ENCODE measurements at places on chromosomes 3 and 15. TPM values are rescaled to one million over a fixed set of nuclear protein-coding genes. Genes with fewer than 3 reads are reported as not detected.

- peak; percentile 3 for DNase-seq
Observed at GRCh38 chr3:88059380-88060170, 520 bp downstream of the ZNF654 start.

GRCh38 chr15:36422631-36423030 lies 156.8 kb upstream of the CDIN1 start:
- no peak for DNase-seq

- DNase-seq = no peak
Observed at GRCh38 chr3:39639344-39640236, 169.8 kb upstream of the MYRIP start.

DNA sequence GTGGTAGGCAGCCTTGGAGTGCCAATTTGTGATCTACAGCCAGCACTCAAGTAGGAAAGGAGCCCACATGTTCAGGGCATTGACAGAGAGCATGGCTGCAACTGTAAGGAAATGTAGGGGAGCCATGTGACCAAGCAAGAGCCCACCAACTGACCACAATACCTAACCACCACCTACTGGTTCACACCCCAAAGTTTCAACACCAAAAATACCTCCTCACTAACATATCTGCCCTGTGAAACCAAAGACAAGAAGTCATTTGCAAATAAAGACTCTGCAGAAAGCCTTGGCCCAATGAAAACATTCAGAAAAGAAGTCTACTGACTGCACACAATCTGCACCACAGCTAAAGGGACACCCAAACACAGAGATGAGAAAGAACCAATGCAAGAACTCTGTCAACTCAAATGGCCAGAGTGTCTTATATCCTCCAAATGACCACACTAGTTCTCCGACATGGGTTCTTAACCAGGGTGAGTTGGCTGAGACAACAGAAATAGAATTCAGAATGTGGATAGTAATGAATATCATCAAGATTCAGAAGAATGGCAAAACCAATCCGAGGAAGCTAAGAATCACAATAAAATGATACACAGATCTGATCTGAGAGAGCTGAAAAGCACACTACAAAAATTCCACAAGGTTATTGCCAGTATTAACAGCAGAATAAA lies 40.6 kb downstream of the SLC9C1 start:
- DNase-seq = no peak

DNA sequence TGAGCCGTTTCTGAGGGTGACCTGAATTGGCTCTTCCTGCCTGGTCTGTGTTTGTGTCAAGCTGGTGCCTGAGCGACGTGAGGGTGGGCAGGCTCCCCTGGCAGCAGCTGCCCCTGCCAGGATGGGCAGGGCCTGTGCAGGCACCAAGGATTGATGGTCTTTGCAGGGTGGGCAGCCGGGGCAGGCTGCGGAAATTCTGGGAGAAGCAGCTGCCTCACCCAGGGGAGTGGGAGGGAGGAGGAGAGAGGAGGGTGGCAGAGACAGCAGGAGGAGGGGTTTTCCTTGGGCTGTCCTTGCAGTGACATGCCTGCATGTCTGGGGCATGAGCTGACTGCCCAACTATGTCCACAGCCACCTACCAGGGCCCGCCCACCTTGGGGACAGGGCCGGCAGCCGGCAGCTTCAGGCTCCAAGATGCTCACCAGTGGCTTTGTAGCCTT lies 27.9 kb upstream of the SLC6A6 start:
- DNase-seq = no peak

DNA sequence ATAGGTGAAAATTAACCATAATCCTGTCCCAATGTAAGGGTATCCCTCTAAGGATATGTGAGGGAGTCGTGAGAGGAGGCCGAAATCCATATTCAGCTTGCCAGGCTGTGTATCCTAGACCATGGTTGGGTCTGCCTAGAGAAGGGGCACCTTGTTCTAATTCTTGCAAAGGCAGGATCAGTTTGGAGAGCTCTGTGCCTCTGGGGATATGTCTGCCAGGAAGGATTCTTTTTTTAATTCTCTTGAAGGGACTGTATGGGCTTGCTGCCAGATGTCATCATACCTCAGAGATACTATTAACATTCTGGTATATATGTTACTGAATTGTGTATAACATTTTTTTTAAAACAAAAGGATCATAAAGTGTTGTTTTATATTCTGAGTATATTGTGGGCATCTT lies 2.4 kb downstream of the ATP1B3 start:
- DNase-seq = no peak

- DNase-seq = no peak
Observed at GRCh38 chr15:39666677-39667076, 85.8 kb downstream of the THBS1 start.

- no peak for DNase-seq
Observed at GRCh38 chr3:189071446-189071845, 100.3 kb upstream of the TPRG1 start.

DNA sequence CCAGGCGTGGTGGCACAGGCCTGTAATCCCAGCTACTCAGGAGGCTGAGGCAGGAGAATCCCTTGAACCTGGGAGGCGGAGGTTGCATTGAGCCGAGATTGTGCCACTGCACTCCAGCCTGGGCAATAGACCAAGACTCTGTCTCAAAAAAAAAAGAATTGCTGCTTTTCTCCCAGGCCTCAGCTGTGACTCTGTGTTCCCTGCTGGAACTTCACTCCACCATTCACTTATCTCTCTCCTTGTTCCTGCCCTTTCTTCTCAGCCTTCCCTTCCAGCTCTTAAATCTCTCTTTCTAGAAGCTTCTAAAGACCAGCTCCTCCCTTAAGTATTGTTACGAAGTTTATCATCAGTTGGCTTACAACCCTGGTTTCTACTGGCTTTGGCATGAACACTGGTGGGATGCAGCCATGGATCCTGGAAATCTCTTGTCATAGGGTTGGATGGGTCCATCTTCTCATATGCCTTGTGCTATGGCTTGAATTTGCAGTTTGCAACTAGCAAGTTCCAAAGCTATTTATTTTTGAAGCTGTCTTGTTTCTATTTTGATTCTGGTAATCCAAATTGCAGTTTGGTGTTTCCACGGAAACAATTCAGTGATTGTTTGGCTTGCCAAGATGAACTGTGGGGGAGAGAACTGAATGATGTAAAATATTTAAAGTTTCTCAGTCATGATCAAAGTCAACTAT lies 10.5 kb downstream of the C3orf62 start:
- DNase-seq = no peak

- no peak for DNase-seq
Observed at GRCh38 chr3:54936561-54936960, 8.7 kb upstream of the LRTM1 start.

DNA sequence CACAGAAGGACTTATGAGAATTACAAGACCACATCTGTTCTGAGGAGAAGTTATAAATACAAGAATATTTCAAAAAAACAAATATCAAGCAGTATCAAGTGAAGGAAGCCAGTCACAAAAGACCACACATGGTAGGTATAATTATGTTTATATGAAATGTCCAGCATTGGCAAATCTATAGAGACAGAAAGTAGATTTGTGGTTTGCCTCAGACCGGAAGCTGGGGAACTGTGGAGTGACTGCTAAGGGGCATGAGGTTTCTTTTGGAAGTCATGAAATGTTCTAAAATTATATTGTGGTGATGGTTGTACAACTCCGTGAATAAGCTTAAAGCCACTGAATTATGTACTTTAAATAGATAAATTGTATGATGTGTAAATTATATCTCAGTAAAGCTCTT lies 136.9 kb downstream of the FRMD5 start:
- no peak for DNase-seq

DNA sequence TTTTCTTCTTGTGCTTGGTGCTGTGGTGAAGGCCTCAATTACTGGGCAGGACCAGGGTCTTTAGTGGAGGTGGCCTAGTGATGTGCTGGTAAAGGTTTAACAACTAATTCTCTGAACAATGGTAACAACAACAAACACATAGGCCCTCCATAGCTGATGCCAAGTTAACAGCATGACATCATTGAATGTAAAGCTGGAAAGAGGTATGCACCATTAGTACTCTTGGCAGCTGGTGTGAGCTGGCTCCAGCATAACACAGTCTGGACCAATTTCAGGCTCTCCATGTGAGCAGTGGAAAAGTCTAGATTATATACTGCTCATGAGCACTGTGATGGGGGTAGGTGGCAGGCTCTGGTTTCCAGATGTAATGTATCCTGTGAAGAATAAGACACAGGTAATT lies 61.8 kb downstream of the SLC7A14 start:
- no peak for DNase-seq

GRCh38 chr3:126781889-126782491 lies 78.0 kb downstream of the CHCHD6 start:
- no peak for DNase-seq

Gene ROPN1
- total RNA-seq = not detected

Gene SYNPR
- 0.52 TPM for total RNA-seq

Gene VIPR1
- 10.6 TPM for total RNA-seq

Gene ANKRD34C
- 0.33 TPM for total RNA-seq

Gene EXD1
- total RNA-seq = not detected

Gene CYP1A2
- total RNA-seq = not detected

Gene UCN2
- total RNA-seq = not detected

Gene SAXO2
- total RNA-seq = 0.26 TPM

Data from body of pancreas (tissue), 4 donors.